A172 (cell line): ENCODE measurements at places on chromosomes 1 and 21. TPM values are rescaled to one million over a fixed set of nuclear protein-coding genes. Genes with fewer than 3 reads are reported as not detected.

GRCh38 chr1:204977318-204977717 lies 65.7 kb upstream of the CNTN2 start:
- DNase-seq, result no peak

DNA sequence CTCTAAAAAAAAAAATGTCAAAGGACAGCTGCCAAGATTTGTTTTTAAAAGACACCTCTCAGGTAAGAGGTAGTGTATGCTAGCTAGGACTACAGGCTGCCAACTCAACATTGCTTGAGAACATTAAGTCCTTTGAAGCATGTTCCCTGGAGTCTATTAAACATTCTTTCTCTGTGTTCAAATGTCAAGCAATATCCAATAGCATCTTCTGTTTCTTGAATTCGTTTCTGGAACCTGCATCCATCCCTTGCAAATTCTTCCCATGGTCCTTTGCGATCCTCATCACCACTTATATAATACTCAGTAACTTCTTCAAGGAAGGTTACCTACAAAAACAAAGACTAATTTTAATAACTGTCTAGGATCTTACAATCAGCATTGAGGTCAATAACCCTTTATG lies 5.6 kb downstream of the PPP1R15B start:
- DNase-seq, result no peak

- DNase-seq, result no peak
Measured at GRCh38 chr1:232319518-232320210, 310.3 kb downstream of the SIPA1L2 start.

PLEKHN1 gene
- total RNA-seq, result 0.62 and 0.93 TPM in 2 replicates

DNA sequence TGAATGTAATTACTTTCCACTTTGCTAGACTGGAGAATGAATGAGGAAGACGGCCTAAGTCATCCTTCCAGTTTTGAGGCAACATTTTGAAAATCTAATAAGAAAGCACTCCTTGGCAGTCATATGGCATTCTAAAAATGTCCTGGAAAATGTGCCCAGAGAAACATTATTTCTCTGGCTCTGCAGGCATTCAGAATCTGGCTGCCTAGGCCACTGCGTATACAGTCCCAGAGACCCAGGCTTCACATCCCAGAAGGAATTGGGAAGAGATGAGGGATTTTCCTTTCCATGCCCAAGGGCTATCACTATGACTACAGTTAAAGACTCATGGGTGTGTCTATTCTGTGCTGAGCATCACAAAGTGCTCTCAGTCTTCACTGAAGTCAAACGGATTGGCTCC lies 92.9 kb downstream of the BEND5 start:
- no peak for DNase-seq

TRMT13 gene
- 11.7 and 16.0 TPM in 2 replicates for total RNA-seq

VCAM1 gene
- total RNA-seq, result 0.05 and 1.1 TPM in 2 replicates

A3GALT2 gene
- total RNA-seq, result not detected in 2 replicates

OR2AK2 gene
- total RNA-seq, result not detected in 2 replicates

GBP7 gene
- total RNA-seq, result not detected in 2 replicates

DNA sequence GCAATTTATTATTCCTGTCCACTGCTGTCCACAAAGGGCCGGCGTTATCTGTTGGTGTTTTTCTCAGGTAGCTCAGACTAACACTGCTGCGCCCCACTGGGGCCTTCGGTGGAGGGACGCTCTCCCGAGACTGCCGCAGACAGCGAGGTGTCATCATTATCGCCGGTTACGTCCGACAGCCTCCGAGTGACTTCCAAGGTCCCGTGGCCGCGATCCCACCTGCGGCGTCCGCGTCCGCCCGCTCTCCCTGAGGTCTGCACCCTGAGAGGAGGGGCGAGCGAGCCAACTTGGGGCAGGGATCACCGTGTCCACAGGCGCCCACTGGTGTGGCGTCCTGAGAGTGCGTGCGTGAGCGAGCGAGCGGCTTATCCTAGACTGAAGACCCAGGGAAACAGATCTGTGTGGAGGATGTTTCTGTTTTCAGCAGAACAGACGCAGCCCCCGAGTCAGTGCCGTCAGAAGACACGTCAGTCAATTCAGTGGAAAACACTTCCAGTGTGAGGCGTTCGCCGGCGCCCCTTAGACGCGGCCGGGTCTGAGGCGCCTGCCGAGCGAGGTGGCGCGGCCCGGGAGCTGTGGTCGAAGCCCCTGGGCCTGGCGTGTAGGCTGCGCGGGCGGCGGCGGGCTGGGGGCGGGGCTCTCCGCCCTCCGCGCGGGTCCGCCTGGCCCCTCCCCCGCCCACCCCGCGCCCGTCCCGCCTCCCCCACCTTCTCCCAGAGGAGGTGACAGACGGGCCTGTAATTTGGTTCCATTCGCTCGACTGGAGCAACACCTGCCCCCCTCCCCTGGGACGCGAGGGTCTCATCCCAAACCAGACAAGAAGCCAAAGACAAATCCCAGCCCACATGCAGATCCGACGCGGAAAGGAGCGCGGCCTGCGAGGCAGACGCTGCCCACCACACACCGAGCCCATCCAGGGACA lies 12.6 kb downstream of the NHLH2 start:
- no peak for DNase-seq
